Choroid plexus epithelial cell (primary cell): ENCODE measurements at places on chromosomes 16 and 17.

DNA sequence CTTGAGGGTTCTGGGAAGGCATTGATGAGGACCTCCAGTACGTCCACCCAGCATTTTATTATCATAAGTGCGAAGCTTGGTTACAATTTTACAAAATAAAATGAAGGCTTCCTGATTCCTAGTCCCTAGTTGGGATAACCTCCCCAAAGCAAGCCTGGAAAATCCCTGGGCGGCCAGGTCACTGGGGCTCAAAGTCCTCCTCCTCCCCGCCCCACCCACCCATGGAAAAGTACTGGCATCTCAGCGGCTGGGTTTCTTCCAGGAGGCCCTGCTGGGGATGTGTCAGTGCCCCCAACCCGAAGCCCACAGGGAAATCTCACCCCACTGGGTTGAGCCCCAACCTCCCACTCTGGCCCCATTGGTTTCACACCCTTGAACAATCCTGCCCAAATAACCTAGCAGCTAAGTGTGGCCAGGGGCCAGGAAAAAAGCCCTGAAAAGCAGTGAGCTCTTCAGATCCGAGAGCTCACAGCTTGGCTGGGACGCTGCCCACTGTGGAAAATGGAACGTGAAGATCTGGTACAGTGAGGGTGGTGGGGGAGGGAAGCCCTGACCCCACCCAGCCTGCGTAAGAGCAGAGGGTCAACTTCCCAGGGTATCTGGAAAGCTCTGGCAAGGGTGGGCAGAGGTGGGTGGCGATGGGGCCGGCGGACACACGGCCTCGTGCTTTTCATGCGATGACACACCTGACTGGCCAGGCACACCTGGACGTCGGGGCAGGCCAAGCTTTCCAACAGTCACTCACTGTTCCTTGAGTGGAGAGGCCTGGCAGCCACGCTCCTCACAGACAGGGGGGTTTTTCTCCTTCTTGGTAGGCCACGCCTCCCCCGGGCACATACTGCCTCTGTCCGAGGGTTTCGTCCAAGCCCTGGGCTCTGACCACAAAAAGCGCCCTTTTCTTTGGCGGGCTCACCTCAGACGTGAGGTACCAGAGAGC, 324.5 kb downstream of the SOX9 start:
- DNase-seq, result no peak

DNA sequence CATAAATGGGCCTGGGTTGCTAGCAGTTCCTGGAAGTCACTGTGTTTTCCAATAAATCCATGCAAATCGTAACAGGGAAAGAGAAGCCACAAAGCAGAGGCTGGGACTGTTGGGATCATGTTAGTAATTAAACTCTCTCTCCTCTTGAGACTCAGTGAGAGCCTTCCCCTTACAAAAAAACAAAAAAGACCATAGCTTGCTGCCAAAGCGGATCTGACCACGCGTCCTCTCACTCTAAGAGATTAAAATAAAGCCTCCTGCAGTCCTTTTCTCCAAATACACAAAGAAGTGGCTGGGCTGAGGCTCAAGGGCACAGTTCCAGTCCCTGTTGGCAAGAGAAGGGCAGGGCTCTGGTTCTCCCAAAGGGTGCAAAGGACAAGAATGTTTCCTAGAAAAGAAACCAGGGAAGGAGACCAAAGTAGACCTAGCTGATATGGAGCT, 38.5 kb downstream of the PIGL start:
- DNase-seq, result peak; percentile 43

DNA sequence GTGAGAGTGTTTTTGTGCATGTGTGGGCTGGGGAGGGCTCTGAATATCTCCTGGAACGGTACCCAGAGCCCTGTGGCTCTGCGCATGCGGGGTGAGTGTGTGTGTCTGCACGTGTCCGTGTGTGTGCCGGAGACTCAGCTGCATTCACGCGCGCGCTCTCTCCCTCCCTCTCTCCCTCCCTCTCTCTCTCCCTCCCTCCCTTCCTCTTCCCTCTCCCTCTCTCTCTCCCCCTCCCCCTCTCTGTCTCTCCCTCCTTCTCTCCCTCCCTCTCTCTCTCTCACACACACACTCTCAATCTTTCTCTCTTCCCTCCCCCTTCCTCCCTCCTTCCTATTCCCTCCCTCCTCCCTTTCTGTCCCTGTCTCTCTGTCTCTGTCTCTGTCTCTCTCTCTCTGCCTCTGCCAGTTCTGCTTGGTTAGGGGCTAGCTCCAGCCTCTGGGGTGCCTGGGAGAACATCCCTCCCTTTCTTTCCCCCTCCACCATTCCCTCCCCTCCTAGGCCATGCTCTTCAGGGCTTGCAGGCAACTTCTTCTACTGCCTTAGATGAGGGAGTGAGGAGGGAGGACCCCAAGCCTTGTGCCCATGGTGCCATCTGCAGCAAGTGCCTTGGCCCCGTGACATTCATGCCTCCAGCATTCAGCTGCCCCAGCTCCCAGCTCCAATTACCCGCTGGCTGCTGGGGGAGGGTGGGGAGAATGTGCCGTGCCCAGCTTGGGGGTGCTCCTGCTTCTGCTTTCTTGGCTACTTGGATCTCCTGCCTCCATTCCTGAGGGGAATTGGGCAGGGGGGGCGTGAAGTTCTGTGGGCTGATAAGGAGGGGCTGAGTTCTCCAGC, 6.4 kb downstream of the THRA start:
- DNase-seq, result peak; percentile 89

DNA sequence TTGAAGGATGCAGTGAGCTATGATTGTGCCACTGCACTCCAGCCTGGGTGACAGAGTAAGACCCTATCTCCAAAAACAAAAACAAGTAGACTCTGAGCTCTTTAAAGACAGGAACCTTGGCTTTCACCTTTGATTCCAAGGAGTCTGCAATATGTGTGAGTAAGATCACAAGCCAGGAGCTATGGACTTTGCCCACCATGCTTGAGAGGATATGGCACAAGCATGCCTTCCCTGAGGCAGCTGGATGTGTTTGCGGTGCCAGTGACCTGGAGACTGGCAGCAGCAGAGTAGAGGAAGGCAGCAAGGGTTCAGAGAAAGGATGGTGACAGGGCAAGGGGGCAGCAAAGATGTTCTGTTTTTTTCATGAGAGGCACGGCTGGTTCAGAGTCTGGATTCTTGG, 14.5 kb upstream of the PRKCA start:
- DNase-seq, result no peak

- no peak for DNase-seq
Measured at GRCh38 chr16:8595783-8596182, 5.5 kb upstream of the TMEM114 start.

GRCh38 chr16:88686062-88686438, 257 bp downstream of the SNAI3 start:
- no peak for DNase-seq

DNA sequence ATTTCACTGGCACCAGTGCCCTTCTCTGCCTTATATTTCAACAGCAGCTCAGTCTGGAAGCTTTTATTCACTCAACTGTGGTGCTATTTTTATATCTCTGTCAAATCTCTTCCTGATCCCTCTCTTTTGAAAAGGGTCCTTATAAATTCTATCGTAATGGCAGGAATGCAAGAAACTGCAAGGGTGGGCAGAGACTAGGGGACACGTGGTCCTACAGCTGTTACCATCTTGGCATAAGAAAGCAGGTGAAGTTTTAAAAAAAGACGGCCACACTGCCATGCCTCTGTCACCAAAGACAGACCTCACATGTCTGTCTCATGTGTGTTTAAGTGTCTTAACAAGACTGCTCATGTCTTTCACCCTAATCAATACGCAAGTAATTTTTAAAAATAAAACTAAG, 368.4 kb upstream of the CDH11 start:
- no peak for DNase-seq

DNA sequence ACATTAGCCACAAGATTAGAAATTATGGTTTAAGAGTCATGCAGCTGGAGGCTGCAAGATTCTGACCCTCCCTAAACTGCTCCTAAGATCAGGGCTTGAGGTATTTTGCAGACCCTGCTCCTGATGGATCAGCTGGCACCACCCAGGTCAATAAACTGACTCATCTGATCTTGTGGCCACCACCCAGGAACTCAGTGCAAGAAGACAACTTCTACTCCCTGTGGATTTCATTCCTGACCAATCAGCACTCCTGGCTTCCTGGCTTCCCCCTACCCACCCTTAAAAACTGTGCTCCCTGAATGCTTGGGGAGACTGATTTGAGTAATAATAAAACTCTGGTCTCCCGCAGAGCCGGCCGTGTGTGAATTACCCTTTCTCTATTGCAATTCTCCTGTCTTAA, 25.0 kb upstream of the MILR1 start:
- DNase-seq, result peak; percentile 28

- no peak for DNase-seq
Measured at GRCh38 chr17:66514227-66514806, 211.9 kb downstream of the PRKCA start.

DNA sequence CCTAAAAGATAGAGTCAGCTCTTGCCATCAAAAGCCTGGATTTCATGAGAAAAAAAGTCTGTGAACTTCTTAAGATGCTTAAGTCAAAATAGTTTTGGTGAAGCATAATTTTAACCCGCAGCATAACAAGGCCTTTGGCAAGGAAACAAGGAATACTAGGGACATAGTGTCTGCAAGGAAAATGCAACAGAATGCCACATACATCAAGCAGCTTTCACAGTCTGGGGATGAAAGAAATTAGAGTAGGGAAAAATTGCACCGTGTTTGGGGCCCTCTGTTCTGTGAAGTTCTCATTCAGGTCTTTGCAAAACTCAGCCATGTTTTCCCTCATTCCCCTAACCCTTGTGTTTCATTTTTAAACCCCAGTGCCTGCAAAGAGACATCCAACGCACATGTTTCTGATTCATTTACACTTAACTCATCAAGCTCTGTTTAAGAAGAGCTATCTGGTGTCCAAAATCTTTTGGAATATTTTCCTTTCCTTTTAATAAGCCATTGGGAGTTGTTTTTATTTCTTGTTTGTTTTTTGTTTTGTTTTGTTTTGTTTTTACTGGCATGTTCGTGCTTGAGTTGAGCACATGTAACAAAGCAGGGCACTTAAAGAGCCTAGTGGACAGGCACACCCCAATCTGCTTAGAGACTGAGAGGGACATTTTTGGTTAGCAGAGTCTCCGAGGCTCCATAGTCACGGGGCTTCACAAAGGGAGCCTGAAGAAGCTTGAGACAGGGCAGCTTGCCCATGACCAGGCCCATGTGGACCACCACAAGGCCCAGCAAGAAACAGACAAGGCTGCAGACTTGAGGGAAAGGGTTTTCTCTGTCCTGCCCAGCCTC, 116.5 kb downstream of the ANKFN1 start:
- no peak for DNase-seq

DNA sequence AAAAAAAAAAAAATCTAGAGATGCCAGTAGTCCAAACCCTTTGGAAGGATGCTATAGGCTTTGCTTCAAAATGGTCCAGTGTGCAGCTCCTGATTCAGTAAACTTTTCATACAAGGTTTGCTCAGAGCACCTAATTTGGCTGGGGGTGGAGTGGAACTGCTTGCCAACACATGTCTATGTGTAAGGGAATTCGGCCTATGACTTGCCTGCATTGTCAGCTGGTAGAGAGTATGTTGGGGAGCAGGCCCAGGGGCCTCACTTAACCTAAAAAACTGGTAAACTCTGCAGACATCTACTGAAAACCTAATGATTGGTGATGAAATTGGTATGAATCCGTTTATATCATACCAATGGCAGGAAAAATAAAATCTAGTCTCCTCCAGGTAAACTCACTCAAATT, 1.5 kb upstream of the MFSD6L start:
- DNase-seq, result no peak

DNA sequence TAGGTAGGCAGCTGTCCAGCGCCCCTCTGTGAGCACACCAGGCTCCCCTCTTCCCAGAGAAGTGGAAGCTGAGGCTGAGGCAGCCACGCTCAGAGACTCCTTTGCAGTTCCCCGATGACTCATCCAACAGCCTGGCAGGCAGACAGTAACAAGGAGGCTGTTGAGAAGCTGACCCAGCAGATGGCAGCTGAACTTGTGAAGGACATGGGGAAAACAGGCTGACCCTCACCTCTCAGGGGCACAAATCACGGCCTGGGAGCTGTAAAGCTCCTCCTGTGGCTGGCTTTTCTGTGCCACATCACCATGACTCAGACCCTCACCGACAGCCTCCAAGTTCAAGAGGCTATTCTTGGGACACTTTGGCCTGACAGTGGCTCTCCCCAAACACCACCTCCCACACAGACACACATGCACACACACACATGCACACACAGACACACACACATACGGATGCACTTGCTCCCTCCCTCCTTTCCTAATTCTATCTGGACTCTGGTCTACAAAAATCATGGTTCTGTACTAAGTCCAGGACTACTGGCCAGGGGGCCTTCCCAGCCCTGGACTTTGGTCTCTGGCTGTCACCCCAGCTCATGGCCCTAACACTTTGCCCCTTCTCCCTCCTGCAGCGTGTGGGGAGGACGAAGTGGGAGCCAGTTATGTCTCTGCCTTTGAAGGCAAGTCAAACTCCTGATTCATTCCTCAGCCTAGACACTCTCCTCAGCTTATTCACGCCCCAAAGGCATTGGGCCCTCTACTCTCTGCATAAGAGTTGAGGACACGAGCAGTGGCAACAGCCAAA, 23.2 kb downstream of the MAP3K14 start:
- peak; percentile 90 for DNase-seq

DNA sequence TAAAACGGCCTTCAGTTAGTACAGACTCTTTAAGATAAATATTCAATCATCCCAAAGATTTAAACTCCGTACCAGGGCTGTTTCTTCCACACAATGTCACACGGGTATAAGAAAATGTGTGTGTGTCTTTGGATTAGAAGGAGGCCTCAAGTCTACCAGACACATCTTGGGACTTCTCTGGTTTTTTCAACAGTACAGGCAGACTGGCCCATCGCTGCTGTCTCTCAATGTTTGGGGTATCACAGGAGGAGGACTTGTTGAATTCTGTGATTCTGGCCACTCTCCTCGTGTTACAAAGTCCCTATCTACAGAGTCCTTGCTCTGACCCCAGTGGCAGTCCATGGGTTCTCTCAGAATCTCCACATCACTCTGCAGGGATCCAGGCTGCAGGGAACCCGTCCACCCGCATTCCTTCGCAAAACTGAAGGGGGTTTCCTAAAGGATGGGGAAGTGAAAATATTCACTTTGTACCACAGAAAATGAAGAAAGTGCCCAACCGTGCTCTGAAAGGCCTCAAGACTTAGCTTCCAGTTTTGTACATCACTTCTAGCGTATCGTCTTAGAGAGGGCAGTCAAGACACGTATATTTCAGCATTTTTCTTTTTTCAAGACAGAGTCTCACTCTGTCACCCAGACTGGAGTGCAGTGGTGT, 373.2 kb downstream of the NPIPA8 start:
- no peak for DNase-seq
